ENCODE measurements at places on chromosomes 5 and 9.

- DNase-seq, result no peak
These were observed 101.6 kb downstream of the CRB2 start for GRCh38 chr9:123457583-123457982.

GRCh38 chr5:149413477-149414210 lies 34.6 kb upstream of the IL17B start:
- DNase-seq, result no peak

GRCh38 chr5:81601919-81602318 lies 149.0 kb downstream of the SSBP2 start:
- DNase-seq, result no peak

- DNase-seq, result no peak
These were observed 32.7 kb upstream of the DNAH5 start for GRCh38 chr5:13976867-13977830.

- DNase-seq, result peak; percentile 46
These were observed 70.7 kb upstream of the RNF38 start for GRCh38 chr9:36470643-36471290.

GRCh38 chr9:126830827-126831226 lies 26.0 kb downstream of the ZBTB43 start:
- no peak for DNase-seq

DNA sequence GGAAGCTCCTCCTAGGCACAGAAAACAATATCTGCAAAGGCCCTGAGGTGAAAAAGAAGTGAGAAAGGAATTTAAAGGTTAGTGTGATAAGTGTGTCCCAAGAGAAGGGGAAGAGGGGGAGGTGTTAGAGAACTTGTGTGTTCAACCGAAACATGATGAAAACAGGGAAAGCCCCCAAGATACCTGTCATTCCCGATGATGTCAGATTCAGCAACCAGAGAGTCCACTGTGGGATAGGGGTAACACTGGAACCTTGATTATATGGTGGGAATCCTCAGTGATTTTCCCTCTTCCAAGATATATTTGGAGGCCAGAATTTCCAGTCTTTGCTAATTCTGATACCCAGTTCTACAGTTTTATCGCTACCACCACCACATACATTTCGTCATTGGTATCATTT lies 15.5 kb upstream of the BNC2 start:
- no peak for DNase-seq

GRCh38 chr9:110087605-110088004 lies 120.4 kb downstream of the C9orf152 start:
- DNase-seq, result no peak

DNA sequence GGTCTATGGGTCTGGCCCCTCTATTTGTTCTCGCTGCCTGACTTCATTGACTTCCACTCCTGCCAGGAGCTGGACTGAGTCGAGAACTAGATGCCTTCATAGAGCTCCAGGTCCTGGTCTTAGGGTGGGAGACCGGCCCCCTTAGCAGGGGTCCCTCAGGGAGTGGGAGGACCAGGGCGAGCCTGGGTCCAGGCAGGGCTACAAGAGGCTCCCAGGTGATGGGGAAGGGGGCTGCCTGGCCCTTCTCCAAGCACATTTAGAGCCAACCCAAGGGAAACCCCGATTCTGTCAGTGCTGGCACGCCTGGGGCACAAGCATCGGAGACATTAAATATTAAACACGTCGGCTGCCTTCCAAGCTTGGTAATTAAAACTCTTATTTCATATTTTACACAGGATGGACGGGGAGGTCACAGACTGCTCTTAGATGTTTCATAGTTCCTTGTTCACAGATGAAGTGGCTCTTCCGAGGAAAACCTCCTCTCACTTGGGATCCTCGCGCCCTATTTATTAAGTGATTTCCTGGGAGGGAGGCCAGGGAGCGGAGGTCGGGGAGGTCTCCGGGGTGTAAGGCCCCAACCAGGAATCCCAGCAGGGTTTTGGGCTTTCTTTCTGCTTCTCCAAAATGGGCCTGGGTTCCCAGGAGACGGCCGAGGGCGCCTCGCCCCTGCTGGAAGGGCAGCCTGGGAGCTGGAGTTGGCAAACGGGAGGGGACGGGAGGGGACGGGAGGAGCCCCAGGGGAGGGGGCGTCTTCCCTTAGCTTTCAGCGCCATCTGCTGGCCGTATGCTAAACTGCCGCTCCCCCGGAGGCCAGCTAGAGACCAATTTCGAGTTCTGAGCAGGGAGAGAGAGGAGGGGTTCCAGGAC lies 23.4 kb upstream of the ZBTB43 start:
- peak; percentile 88 for DNase-seq

DNA sequence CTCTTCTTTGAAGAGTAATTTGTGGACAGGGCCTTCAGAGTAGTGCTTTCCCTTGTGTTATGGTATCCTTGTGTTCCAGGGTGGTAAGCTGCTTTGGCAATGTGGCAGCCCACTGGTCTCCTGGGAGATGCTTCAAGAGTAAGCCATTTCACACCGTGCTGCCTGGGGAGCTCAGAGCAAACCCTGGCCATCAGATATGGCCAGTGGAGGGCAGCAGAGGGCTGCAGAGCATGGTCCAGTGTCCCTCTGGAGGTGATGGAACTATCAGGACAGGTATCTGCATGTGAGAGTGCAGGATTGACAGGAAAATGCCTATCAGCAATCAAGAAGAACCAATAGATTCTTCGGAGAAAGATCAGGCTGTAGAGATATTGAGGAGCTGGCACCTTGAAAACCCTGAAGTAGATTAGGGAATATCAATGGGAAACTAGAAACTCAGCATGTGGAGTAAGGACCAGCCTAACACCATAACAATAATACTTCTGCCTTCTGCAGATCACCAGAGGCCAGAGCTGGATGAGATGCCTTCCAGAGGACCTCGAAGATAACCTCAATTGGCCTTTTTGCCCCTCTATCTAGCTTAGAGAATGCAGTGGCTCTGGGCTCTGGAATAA lies 90.8 kb downstream of the PLPPR1 start:
- DNase-seq, result peak; percentile 32

GRCh38 chr9:115050002-115050490 lies 67.9 kb downstream of the TNC start:
- DNase-seq, result no peak

DNA sequence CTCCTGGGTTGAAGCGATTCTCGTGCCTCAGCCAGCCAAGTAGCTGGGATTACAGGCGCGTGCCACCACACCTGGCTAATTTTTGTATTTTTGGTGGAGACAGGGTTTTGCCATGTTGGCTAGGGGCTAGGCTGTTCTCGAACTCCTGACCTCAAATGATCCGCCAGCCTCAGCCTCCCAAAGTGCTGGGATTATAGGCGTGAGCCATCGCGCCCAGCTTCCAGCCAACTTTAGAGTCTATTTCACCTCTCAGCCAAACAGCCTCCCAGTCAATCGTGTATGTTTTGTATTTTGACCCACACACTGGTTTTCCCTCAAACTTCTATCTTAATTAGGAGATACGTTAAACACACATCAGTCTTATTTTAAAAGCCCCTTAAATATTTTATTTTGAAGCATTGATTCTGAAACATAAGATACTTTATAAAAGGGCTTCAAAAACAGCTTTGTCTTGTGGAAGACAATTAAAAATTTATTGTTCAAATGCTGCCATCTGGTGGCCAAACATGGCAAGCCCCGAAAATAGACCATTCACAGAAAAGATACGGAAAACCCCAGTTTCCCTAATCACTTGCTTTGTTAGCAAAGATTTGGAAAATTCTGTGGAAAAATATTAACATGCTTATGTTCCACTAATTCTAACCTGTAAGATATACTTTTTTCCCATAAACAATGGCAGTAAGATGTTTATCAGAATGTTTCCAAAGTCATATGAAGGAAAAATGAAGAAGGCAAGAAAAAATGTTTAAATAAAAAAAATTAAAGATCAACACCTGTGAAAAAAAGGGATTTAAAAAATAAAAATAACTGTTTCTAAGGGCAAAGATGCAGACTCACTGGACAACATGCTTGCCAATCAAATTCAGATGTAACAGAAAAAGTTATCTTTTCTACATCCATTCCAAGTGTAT lies 33.1 kb downstream of the APTX start:
- DNase-seq, result peak; percentile 52

DNA sequence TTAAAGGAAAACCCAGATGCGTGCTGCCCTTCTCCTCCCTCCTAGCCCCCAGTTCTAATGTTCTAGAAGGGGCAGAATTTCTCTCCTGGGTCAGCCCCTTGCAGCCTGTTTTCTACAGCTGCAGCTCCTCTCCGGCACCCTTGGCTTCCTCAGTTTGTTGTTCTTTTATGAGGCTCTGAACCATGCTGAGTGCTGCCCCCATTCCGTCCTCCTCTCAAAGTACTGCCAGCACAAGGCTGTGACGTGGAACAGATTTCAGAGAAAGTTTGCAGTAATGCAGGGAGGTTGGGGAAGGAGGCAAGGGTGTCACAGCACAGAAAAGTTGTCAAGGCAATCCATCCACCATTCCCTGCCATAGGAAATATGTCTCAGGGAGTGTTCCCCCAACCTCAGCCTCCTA lies 63.3 kb downstream of the RGS3 start:
- no peak for DNase-seq

GRCh38 chr5:38465702-38466423 lies 90.6 kb downstream of the LIFR start:
- DNase-seq, result no peak

DNA sequence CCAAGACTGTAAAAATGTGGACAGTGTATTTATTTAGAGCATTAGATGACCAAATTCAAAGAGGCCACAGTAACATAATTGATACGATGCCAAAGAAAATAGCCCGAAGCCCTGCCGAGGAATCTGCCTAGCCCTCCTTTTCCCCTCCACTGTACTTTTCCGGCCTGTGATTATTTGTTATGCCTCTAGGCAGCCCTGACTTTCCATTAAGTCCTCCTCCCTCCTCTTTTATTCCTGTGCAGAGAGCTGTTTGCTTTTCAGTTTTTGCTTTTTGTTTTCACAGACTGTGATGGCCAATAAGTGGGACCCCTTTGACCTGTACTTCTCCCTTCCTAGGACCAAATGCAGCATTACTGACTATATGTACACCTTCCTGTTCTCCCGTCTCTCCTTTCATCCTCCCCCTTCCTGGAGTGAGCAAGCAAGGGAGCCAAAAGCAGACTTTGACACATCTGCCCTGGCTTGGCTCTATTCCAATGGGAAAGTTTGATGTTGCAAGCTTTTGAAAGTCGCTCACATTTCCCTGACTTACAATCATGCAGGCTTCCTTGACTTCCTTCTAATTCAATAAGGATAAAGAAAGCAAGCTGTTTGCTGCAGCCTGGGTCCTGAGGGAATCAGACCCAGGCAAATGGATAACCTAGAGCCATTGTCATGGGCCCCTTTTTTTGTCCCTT lies 76.1 kb downstream of the NREP start:
- no peak for DNase-seq

DNA sequence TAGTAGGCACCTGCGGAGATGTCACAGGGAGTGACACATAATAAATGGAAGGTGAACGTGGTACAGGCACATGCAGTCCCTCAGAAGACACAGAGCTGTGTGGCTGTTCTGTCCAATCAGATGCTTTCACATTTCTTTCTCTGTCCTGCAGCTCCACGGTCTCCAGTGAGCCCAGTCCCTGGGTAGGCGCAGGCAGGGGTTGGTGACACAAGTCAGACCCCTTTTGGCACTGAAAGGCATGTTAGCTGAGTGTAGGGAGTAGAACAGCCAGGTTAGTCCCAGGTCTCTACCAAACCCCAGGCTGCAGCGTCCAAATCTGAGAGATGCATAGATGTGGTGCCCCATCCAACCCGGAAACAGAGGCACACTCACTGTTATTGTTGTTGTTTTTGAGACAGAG lies 2.8 kb downstream of the SLC31A2 start:
- DNase-seq, result no peak

DNA sequence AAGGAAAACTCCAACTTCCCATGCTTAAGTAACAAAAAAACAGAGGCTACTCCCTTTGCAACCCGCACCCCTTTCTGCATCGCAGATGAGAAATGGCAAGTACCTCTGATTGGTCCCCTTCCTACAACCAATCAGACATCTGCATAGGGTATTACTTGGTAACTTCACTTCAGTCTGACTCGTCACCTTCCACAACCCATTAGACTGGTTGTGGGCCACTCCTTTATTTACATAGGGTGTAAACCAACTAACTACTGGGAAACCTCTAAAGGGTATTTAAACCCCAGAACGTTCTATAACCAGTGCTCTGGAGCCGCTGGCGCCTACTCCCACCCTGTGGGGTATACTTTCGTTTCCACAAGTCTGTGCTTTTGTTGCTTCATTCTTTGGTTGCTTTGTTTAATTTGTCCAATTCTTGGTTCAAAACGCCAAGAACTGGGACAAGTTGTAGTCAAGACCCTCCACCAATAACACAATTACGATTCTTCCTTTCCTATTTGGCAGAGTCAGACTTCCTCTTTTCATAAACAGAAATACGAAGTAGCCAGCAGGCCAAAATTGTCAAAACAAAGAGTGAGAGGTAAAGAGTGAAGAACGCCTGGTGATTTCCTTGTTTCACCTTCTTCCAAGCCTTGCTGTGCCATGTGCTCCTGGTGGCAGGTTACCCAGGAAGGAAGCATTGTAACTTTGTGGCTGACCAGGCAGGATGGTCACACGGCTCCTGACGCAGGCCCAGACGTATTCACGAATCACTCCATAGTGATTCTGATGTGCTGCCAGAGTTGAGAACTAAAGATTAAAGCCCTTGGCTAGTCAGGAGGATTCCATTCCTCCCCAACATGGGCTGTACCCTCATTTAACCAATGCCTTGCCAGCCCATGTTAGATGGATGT lies 477.4 kb downstream of the ARHGEF28 start:
- no peak for DNase-seq

DNA sequence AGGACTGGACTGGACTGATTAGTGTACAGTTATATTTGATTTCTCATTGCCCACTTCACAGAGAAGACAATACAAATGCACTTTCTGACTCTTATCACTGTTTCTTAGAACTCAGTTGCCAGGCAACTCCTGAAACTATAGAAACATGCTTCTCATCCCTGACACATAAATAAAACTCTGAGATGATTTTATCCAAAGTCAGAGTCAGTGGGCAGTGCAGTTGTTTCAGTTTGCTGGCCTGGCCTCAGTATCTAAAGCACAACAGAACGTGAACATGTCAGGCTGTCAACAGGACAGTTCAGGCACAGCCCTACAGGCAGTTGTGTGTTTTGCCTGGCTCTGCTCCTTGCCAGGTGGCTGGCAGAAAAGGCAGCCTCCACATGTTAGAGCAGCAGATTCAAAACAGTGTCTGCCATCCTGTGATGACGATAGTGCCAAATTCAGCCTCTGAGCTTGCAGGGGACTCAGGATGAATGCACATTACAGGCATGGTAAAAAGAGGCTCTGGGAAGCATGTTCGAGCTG lies 65.1 kb upstream of the CCDC152 start:
- DNase-seq, result no peak

DNA sequence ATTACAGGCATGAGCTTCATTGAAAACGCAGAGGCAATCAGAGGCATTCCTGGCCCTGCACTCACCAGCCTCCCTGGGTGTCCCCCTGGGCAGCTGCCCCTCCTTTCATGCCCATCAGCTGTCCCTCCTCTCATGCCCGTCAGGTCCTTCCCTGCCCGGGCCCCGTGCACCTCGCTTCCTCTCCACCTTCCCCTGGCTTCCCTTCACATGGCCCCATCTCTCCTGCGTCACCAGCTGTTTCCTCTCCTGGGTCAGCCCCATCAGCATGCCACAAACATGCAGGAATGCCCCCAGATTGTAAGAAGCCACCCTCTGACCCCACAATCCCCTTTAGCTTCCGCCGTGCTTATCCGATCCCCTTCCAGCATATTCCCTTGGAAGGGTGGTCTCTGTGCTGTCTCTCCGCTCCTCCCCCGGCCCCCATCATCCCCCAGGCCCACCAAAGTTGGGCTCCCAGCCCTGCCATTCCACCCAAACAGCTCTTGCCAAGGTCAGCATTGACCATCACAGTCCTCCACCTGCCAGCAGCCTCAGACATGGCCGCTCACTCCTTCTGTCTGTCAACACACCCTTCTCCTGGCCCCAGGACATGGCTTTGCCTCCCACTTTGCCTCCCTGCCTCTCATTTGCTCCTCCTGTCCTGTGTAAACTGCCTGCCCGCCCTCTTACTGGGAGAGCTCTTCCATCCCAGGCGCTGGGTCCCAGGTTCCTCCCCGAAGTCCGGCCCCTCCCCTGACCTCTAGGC lies 98.6 kb upstream of the IER5L start:
- peak; percentile 19 for DNase-seq
